ENCODE measurements at places on chromosomes 16 and 17.

DNA sequence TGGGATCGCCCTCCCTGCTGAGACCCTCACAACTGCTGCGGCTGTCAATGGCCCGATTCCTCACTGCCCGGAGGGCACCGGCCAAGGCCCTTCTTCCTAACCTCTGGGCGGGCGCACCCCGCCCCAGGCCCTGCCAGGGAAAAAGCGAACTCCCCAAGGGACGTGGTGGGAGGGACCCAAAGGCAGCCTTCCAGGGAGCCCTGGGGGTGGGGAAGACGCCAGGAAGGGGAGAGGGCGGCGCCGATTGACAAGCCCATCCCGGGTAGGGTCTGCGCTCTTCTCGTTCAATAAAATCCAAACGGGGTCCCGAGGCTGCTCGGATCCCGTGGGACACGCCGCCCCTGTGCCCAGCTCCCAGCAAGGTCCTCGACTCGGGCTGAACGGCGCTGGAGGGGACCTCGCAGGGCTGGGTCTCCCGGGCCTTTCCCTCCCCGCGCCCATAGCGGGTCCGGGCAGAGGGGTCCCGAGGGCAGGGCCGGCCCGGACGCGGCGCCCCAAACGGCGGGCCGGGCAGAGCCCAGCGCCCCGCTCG, 416 bp downstream of the KIFC3 start:
- no peak for DNase-seq

- DNase-seq, result no peak
Observed at GRCh38 chr17:1099242-1099641, 80.5 kb downstream of the ABR start.

DNA sequence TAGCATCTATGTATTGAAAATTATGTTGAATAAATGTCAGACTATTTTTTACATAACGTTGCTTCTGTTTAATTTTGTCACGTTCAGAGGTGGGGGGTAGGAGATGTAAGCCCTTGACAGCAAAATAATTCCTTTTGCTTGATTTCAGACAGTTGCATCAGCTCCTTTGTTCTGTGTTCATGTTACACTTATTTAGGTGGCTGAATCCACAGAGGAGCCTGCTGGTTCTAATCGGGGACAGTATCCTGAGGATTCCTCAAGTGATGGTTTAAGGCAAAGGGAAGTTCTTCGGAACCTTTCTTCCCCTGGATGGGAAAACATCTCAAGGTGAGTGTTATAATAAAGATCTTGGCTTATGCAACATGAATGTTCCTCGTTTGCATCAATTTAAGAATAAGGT, 4.5 kb downstream of the HERPUD1 start:
- no peak for DNase-seq

- DNase-seq, result no peak
Observed at GRCh38 chr16:28292731-28293600, 641 bp downstream of the SBK1 start.

- DNase-seq, result no peak
Observed at GRCh38 chr16:53598511-53599275, 95.7 kb upstream of the AKTIP start.

Data from muscle of arm (tissue), 14 donors.